ENCODE measurements at places on chromosomes 3 and 15.
A peak's percentile ranks its signal among the peaks of the same experiment; 100 is the strongest.

GRCh38 chr3:143961342-143961741 lies 10.3 kb upstream of the DIPK2A start:
- no peak for DNase-seq

- DNase-seq = peak; percentile 68
These were observed 7.6 kb downstream of the HDC start for GRCh38 chr15:50257924-50258323.

DNA sequence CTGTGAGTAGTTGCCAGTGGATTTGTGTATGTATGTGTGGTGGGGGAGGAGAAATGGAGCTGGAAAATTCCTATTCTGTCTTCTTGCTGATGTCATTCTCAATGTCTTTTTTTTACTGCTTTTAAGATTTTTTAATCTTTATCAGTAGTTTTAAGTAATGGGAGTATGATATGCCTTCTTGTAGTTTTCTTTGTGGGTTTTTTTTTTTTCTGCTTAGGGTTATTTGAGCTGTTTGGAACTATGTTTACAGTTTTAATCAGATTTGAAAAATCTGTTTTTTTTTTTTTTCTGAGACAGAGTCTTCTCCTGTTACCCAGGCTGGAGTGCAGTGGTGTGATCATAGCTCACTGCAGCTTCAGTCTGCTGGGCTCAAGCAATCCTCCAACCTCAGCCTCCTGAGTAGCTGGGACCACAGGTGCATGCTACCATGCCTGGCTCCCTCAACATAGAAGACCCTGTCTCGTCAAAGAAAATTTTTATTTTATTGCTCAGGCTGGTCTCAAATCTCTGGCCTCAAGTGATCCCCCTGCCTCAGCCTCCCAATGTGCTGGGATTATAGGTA lies 37.1 kb downstream of the RPL39L start:
- no peak for DNase-seq

DNA sequence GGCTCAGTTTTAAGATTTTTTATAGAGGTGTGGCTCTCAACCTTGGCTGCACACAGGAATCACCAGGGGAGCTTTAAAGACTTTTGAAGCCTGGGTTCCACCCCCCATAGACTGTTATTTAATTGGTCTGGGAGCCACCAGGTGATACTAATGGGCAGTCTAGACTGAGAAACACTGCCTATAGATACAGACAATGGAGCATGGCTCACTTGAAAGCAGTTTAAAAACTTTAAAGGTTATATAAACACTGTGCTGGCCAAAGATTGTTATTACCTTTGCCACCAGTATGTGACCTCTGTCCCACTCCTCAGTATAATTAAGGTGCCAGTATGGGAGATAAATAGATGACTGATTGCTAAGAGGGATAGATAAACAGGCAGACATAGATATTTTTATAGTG lies 3.8 kb downstream of the GOLIM4 start:
- DNase-seq = no peak

DNA sequence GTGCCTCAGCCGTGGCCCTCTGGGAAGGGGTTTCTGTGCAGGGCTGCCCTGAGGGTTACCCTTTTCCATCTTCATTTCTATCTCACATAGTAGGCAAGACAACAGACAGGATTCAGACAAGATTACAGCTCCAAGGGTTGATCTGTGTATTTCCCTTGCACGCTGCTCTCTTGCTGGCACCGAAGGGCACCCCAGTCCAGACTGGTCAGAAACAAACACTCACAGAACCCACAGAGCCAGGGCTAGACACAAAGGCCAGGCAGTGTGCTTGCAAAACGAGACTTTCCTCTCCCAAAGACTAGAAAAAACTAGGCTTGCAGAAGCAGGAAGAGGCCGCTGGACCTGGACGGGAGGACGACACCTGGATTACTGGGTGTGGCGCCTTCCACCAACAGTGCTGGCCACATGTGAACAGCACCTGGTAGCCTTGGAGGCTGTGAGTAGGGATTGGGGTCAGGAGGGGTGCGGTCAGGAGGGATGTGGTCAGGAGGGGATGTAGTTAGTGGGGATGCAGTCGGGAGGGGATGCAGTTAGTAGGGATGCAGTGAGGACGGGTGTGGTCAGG lies 96.8 kb downstream of the BDH1 start:
- no peak for DNase-seq

DNA sequence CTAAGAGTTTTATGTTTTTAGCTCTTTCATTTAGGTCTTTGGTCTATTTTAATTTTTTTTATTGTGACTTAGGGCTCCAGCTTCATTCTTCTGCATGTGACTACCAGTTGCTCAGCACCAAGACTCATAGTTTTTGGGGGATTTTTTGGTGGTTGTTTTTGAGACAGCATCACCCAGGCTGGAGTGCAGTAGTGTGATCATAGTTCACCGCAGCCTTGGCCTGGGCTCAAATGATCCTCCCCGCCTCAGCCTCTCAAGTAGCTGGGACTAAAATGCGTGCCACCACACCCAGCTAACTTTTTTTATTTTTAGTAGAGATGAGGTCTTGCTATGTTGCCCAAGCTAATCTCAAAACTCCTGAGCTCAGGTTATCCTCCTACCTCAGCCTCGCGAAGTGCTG lies 19.4 kb downstream of the CDV3 start:
- DNase-seq = no peak

DNA sequence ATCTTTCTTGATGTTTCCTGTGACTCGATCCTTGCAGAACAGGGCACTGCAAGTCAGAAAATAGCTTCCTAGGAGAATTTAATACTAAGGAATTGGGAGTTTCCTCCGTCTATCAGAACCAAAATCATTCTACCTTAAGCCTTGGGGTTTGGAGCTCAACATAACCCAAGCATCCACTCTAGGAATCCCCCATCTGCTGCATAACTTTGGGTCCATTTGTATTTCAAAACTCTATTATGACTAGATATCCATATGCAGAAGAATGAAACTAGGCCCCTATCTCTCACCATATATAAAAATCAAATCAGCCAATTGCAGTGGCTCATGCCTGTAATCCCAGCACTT lies 61.7 kb upstream of the AKAP13 start:
- DNase-seq = no peak

DNA sequence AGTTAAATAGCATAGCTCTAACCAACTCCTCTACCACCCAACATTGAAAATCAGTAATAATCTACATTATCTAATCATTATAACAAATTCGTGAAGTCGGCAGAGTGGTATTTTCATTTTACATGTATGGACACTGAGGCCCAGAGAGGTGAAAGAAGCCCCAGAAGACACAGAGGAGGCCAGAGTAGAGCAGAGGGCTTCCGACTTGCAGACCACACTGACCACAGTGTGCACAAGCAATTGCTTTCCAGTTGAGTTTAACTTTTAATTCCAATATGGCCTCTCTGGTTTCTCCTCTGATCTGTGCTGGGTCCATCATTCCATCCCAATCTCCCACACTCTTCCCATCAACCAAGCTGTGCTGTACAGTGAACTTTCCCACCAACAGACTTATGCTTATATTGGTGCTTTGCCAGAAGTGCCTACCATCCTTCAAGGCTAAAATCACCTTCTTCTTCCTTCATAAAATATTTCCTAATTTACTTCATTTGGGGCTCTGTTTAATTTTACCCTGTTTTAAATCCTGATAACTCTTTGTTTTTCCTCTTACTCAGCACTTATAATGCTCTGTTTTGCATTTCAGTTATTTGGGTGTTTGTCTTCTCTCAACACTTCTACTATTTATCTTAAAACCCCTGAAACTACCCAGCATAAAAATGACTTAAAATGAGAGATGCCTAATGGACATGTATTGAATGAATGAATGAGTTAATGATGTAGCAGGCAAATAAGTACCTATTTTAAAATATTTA lies 81.8 kb upstream of the TNFSF10 start:
- no peak for DNase-seq

- no peak for DNase-seq
These were observed 22.7 kb downstream of the ZIC4 start for GRCh38 chr3:147383617-147384016.

- no peak for DNase-seq
These were observed 17.4 kb downstream of the FSD2 start for GRCh38 chr15:82788496-82788895.

- DNase-seq = no peak
These were observed 94.9 kb downstream of the BCHE start for GRCh38 chr3:165742351-165742750.

GRCh38 chr3:35043040-35043439 lies 596.3 kb upstream of the ARPP21 start:
- no peak for DNase-seq

DNA sequence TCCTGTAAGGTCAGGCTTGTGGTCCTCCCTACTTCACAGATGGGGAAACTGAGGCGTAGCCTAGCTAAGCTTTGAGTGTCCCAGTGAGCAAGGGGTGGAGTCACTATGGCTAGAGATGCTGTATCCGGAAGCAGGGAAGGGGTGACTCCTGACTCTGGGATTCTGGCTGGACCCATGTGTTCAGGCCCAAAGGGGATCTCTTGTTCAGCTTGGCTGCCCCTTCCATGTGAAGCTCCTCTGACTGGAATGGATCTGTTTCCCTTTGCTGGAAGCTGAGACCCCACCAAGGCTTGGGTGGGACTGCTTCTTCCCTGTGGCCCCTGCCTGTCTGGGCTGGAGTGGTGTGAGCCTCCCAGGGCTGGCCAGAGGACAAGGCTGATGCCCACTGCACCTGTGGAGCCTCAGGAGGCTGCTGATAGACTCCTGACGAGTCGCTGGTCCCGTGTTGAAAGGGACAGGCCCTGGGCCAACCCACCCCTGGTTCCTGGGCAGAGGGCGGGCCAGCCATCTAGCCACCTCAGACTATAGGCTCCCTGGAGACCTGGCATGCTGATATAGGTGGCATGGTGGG lies 1.0 kb downstream of the MAPKAPK3 start:
- peak; percentile 25 for DNase-seq

- no peak for DNase-seq
These were observed 236.8 kb upstream of the NR2E3 start for GRCh38 chr15:71573599-71573998.

- no peak for DNase-seq
These were observed 225.2 kb upstream of the SETMAR start for GRCh38 chr3:4077950-4078349.
